IMR-90 (cell line): ENCODE measurements at places on chromosomes 6 and 20.

DNA sequence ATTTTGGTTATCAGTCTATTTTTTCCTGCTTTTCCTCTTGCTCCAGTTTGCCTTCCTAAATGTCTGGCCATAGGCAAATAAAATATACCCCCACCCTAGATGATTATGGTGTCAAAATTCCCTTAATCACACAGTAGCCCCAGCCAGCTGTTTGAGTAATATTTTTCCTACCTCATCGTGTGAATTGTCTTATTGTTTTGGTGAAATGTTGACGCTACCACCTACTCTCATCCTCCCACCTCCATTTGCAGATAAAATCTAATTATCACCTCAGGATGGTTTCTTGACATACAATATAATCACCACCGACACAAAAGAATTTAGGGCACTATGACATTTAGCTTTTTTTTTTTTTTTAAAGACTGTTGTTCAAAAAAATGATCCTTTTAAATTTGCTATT lies 44.1 kb upstream of the FUCA2 start:
- no peak for DNase-seq

- peak; percentile 86 for DNase-seq
Observed at GRCh38 chr6:137707590-137708360, 159.3 kb upstream of the TNFAIP3 start.

- DNase-seq: no peak
Observed at GRCh38 chr6:89392823-89393222, 19.2 kb downstream of the RRAGD start.

DNA sequence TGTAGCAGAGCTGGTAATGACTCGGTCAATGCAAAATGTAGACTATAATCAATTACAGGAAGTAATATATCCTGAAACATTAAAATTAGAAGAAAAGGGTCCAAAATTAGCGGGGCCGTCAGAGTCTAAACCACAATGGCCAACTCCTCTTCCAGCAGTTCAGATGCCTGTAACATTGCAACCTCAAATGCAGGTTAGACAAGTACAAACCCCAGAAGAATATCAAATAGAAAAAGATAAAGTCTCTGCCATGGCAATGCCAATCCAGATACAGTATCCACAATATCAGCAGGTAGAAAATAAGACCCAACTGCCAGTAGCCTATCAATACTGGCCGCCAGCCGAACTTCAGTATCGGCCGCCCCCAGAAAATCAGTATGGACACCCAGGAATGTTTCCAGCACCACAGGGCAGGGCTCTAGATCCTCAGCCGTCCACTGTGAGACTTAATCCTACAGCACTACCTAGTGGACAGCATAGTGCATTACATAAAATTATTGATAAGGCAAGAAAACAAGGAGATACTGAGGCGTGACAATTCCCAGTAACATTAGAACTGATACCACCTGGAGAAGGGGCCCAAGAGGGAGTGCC lies 158.4 kb downstream of the GPX5 start:
- DNase-seq: peak; percentile 34

GRCh38 chr6:150566486-150566885 lies 33.2 kb upstream of the PLEKHG1 start:
- DNase-seq: no peak

- no peak for DNase-seq
Observed at GRCh38 chr20:52619671-52620070, 352.5 kb upstream of the TSHZ2 start.

GRCh38 chr6:6969761-6970223 lies 138.0 kb upstream of the RREB1 start:
- DNase-seq: no peak

DNA sequence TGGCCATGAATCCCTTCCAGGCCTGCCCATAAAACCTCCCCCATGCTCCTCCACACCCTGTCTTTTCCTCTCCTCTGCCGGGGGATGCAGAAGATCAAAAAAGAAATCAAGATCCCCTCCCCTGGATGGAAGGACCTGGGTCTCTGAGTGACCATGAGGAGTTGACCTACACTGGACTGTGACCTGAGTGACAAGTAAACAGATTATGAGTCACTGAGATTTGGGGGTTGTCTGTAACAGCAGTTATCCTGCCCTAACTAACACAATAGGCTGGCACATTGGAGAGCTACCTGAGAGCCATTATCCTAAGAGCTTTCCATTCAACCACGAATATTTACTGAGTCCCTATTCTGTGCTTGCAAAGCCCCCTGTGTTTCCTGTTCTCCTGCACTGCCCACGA lies 28.4 kb upstream of the SIRPA start:
- DNase-seq: no peak

DNA sequence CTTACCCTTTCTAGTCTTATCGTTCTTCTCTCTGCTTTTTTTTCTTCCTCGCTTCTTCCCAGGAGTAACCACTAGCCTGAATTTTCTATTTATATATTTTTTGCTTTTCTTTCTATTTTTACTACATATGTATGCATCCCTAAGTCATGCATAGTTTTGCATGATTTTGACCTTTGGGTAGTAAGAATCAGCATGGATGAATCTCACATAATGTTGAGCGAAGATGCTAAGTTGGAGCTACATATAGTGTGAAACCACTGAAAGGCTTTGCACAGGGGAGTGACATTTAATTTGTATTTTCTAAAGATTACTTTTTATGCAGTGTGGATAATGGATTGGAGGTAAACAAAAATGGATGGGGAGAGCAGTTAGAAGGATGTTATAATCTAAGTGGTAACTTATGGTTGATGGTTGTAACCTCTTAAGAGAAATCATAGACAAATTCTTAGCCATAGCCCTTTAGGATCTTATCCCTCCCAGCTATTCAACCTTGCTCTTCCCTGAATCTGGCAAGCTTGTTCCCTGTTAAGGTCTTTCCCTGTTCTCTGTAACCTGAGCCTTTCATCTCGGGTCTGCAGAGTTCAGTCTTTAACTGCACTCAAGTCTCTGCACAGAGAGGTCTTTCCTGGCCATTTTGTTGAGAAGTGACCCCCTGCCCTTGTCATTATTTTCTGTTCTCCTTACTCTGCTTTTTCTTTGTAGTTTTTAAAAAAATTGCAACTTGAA lies 18.0 kb downstream of the PEX7 start:
- no peak for DNase-seq

DNA sequence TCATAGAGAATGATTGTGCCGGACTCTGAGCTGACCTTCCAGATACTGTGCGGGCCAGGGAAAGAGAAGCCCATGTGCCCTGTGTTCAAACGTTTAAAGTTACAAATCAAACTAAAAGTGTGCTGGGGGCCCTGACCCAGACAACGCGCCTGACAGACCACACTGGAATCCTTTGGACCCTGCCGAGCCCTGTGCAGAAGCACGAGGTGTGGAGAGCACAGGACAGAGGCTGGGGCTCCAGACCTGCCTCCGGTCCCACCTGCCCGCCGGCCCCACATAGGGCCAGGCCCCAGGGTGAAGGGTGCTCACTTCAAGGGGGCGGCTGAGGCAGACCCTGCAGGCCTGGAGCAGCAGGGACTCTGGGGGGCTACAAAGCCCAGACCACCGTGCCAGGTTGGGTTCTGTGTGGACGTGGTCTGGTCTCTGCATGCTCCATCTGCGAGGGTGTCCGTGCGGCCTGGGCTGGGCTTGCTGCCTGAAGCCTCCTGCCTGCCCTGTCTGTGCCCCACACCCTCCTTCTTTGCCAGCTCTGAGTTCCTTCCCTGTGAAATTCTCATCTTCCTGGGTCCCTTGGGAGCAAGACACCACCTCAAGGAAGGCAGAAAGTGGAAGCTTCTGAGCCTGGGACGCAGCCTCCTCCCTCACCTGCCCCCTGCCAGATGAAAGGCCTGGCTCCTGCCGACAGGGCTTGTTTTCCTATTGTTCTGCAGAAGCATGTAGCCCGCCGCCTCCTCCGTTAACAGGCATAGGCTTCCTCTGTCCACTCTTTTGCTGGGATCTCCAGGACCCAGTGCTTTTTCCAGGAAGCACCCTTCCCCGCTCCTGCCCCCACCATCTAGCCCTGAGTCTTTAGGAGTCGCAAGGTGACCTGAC lies 186.2 kb downstream of the ERMARD start:
- DNase-seq: no peak

DNA sequence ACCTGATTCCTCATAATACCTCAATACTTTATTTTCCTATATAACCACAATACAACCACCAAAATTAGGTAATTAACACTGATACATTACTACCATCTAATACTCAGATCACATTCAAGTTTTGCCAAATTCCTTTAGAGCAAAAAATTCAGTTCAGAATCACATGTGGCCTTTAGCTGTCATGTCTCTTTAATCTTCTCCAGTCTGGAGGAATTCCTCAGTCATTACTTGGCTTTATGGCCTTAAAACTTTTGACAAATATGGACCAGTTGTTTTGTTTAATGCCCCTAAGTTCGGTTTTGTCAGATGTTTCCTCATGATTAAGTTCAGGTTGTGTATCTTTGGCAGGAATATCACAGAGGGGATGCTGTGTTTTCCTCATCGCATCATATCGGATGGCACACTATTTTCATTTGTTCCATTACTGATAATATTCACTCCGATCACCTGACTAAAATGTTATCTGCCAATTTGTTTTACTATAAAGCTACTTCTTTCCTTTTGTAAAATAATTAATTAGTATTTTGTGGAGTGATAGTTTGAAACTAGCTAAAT lies 51.2 kb upstream of the AKIRIN2 start:
- no peak for DNase-seq

- peak; percentile 20 for DNase-seq
Observed at GRCh38 chr6:83853178-83854000, at the start of gene RIPPLY2. TSS of gene RIPPLY2 (plus strand) at chr6:83853360. CDS start at chr6:83853417, 57 bp downstream.

DNA sequence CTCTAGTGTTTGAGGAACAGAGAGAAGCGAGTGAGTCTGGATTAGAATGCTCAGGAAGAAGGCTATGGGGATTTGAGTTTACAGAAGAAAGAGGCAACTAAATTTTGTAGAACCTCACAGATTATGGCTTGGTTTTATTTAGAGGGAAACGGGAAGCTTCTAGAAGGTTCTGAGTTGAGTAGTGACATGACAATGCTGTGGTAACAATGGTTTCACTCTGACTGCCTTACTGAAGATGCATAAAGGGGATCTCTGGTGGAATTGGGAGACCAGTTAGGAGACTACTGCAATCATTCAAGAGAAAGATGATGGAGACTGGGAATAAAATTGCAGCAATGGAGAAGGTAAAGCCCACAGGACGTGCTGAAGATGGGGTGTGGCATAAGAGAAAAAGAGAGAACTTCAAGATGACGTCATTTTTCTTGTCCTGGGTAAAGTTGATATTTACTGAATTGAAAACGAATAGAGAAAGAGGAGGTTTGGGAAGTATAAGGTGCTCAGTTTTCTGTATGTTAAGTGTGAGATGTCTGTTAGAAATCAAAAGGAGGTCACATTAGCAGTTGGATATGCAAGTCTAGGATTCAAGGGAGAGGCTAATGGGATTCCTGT lies 710.1 kb upstream of the NRSN1 start:
- DNase-seq: no peak

- no peak for DNase-seq
Observed at GRCh38 chr6:82264824-82265223, 17.3 kb upstream of the IBTK start.

- DNase-seq: no peak
Observed at GRCh38 chr6:54700158-54700557, 146.4 kb upstream of the FAM83B start.

DNA sequence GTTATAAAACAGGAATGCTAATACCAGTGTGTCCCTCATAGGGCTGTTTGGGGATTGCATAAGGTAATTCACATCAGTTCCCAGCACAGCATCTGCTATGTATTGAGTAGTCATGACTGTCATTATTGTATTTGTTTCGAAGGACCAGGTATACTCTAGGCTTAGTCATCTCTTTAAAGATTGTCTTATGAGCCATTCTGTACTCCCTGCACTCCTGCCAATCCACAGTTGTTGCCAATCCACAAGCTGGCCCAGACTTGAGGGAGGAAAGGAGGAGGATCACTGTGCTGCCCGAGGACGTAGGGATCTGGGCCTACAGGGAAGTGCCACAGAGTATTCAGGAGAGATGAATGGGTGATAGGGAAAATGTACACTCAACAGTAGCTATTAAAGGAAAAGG lies 113.0 kb upstream of the TIAM2 start:
- peak; percentile 15 for DNase-seq

DNA sequence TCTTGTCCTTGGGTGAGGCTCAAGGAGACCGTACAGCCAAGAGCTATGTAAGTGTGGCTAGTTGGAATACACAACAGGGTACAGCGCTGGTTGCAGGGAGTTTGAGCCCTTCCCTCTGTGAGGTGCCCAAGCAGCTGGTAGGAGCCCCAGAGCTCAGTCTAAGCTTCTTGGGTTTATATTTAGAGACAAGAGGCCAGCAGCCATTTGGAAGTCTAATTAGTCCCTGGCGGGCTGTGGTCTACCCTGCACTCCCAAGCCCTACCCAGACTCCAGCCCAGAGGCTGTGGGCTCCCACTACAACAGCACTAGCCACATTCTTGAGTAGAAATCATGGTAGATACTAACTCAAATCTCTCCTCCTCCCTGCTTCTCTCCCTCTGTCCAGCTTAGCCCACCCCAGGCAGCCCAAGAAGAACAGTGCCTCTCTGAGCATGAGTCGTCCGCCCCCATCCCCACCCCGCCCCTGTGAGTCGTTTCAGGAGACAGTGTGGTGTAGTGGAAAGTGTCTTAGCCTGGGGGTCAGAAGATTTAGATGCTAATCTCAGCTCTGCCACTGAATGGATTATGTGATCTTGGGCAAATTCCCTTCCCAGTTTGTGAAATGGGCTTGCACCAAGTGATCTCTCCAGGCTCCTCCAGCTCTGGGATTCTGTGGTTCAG lies 37.8 kb downstream of the EIF2S2 start:
- DNase-seq: peak; percentile 37

DNA sequence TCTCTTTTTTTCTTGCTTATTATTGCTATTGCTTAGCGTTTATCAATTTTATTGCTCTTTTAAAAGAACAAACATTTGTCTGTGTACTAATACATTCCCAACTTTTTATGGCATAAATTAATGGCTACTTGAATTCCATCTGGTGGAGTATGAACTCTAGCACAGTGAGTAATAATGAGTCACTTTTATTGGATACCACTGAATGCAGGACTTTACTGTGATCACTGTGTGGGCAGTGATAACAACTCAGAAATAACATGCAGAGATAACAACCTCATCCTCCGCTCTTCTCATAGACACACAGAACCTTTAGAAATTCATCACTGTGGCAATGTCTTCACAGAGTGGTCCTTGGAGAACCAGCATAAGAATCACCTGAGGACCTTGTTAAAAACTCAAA lies 174.9 kb upstream of the PRND start:
- DNase-seq: peak; percentile 91

DNA sequence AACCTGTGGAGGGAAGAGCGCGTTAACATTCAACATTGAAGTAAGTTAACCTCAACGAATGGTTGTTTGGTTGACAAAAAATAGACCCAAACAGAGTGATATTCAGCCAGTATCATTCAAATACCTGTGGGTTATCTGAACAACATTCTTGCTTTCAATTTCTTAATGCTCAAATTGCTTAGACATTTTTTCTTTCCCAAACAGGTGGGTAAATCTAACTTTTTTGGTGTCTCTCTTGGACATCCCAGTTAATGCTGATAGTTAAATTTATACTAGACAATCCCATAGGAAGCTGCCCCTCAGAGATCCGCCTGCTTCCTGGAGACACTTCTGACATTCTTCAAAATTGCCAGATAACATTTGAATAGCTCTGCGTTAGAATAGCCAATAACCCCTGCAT lies 14.1 kb upstream of the PFDN4 start:
- no peak for DNase-seq

- DNase-seq: no peak
Observed at GRCh38 chr20:45508068-45508886, 7.1 kb downstream of the SPINT3 start.

- DNase-seq: no peak
Observed at GRCh38 chr20:63533871-63534393, 3.2 kb downstream of the PTK6 start.

- DNase-seq: peak; percentile 2
Observed at GRCh38 chr6:98579941-98580340, 254.4 kb upstream of the POU3F2 start.
